ENCODE measurements at places on chromosomes 1 and 21.

GRCh38 chr1:73839922-73840321, 358.1 kb downstream of the LRRIQ3 start:
- DNase-seq, result no peak

DNA sequence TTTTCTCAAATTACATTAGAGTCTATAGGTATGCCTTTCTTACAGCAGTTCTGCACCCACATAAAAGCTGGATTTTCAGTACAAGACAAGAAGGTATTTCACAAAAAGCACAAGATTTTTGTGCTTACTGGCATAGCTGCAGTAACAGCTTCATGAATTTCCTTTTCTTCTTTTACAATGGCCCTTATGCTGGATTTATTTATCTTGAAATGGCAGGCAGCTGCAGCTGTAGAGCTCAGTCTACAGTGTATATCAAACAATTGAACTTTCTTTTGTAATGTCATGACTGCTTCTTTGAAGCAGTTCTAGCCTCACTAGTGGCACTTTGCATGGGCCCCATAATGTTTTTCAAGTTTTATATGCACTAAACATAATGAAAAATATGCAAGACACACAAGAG, 510.2 kb downstream of the KCNT2 start:
- no peak for DNase-seq

GRCh38 chr1:52850951-52851350, 8.4 kb downstream of the ZYG11A start:
- DNase-seq, result no peak

GRCh38 chr1:30665216-30666010, 58.0 kb downstream of the MATN1 start:
- DNase-seq, result no peak

DNA sequence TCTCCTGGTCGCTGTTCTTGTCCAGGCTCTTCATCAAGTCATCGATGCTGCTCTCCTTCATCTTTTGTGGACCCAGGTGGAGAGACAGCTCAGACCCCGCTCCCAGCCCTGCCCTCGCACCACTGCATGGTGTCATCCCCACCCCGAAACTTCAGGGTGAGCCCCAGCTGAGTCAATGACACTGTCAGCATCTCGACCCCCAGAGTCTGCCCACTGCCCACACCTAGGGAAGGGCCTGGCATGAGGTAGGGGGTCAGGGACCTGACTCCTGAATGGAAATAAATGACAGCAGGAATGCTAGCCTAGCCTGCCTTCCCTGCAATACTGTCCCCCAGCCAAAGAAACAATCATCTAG, 1.6 kb upstream of the S100A6 start:
- DNase-seq, result no peak

DNA sequence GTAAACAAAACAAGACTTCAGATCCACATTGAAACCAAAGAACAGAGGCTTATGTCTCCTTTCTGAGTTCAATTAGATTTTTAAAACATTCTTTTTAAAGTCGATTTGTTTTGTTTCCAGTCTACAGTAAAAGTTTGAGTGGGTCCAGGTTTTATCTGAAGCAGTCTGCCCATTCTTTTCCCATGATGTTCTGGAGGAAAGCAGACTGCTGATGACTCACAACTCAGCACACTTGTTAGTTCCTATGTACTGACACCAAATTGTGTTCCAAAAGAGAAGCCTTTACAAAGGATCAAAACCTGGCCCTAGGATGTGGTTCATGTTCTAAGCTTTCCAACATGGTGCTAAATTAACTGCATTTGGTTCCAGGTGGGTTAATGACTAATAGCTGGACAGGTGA, 11.4 kb upstream of the CCN1 start:
- DNase-seq, result no peak

- no peak for DNase-seq
Observed at GRCh38 chr1:36728846-36729245, 246.1 kb upstream of the CSF3R start.

GRCh38 chr1:210104103-210104502, 128.5 kb upstream of the SERTAD4 start:
- DNase-seq, result no peak

DNA sequence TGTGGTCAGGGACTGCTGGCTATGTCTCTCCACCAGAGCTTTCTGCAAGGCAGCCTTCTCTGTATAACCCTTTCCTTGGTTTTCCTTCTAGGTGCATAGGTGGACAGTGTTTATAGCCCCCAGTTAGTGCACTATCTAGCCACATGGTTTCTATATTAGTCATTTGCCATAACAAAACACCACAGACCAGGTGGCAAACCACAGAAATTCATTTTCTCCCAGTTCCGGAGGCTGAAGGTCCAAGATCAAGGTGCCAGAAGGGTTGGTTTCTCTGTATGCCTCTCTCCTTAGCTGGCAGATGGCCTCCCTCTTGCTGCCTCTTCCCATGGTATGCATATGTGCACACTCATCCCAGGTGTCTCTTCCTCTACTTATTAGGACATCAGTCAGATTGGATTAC, 106.4 kb downstream of the KAZN start:
- no peak for DNase-seq

GRCh38 chr1:155961937-155962336, 16.4 kb downstream of the ARHGEF2 start:
- DNase-seq, result no peak

- no peak for DNase-seq
Observed at GRCh38 chr1:236090741-236091147, 25.9 kb upstream of the NID1 start.

DNA sequence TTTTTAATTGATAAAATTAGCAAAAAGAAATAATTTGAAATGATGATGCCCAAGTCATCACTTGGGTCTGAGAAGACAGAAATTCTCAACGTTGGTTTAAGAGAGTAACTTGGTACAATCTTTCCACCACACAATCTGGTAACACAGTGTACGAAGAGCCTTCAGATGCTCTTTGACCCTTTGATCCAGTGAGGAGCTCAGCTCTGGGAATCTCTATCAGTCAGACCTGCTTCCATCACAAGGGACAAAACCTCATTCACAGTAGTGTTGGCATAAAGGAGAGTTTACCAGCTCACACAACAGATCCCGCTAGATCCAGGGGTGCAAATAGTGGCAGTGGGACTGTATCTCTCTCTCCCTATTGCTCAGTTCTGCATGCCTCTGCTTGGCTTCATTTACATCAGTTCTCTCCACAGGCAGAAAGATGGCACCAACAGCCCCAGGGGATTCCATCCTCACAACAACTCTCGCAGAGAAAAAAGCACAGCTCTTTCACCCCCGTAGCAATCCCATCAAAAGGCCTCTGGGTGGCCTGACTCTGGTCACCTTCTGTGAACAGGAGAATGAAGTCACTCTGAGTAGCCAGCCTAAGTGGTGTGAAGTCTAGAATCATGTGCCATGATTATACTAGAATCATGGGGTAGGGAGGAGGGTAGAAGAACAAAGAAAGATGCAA, 119.7 kb downstream of the ZNF281 start:
- no peak for DNase-seq

- no peak for DNase-seq
Observed at GRCh38 chr1:97500760-97501159, 420.1 kb downstream of the DPYD start.

DNA sequence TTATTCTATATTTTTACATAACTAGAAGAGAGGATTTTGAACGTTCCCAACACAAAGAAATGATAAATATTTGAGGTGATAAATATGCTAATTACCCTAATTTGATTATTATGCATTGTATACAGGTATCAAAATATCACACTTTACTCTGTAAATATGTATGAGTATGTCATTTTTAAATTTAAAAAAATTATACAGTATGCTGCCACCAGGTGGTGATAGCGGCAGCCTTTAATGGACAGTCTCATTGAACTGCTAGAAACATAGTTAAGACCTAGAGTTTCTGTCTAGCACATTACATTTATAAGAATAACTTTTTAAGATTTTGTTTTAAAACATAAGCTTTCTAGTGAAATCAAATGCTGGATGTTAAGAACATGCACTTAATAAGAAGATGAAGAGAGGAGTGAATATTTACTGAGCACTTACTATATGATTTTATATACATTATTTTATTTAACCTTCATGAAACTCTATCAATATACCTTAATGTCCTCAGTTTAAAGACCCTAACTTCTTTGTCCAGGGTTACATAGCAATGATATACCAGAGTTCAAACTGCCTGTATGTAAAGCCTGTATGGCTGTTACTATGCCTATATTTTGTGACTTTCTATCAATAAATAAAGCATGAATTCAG, 207.1 kb downstream of the NUF2 start:
- peak; percentile 3 for DNase-seq

DNA sequence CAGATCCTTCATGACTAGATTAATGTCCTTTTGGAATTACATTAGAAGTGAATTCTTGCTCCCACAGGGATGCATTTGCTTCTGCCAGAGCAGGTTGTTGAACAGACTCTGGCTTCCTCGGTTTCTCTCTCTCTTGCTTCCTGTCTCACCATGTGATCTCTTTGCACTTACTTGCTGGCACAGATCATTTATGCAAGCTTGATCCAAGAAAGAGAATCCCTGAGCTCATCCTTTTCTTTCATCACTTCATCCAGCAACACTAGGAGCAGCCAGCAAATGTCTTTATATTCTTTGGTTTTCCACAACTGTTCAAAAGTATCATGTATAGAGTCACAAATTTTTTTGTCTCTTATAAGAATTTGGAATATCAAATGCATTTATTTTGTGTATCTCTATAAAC, 313.5 kb downstream of the ZNF326 start:
- DNase-seq, result no peak

GRCh38 chr1:51740652-51741051, 123.8 kb downstream of the OSBPL9 start:
- DNase-seq, result no peak

DNA sequence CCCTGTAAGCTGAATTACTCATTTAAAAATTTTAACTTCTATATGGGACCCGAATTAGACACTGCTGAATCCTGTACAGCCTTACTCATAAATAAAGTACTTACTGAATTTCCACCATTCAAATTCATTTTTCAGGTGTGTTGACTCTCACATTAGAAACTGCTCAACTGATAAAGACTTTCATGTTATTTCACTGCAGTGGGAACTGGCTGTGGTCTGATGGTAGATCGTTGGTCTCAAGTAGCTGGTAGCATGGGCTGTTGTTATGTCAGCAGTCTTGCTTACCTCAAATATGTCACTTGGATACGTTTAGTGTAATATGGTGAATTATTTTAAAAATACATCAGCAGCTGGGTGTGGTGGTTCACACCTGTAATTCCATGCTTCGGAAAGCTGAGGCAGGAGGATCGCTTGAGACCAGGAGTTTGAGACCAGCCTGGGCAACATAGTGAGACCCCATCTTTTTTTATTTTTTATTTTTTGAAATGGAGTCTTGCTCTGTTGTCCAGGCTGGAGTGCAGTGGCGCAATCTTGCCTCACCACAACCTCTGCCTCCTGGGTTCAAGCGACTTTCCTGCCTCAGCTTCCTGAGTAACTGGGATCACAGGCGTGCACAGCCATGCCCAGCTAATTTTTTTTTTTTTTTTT, 10.4 kb downstream of the DEGS1 start:
- no peak for DNase-seq

DNA sequence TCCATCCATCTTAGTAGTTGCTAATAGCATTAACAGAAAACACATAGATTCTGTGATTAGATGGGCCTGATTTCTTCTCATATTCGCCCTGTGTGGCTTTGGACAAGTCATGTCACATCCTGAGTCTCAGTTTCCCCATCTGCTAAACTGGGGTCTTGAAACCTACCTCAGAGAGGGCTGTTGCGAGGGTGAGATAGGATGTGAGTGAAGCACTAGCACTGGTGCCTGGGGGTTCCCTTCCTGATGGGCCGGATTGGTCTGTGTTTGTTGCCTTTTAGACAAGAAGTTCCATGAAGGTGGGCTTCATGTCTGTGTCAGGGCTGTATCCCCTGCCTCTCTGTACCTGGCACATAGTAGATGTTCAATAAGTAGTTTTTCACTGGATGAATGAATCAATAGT, 3.5 kb upstream of the MAN1C1 start:
- DNase-seq, result no peak

GRCh38 chr1:151036356-151036755, at the start of gene BNIPL:
Gene BNIPL, plus strand, starts transcription at chr1:151036586. Its CDS starts 140 bp downstream, at chr1:151036726.
- no peak for DNase-seq

DNA sequence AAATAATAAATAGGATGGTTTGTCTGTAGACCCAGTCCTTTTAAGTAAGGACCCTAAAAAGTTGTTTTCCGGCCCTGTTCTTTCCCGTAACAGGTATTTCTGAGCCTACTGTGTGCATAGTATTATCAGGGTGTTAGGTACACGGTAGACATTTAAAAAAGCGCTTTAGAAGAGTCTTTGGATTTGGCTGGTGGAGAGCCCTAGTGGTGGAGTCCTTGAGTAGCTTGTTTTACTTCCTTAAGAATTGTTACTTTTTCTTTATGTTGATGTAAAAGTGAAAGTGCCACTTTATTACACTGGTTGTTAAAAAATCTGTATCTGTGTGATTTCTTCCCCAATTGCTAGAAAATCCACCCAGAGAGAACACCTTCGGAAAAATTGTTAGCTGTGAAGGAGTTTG, 36.8 kb downstream of the SMYD2 start:
- no peak for DNase-seq

DNA sequence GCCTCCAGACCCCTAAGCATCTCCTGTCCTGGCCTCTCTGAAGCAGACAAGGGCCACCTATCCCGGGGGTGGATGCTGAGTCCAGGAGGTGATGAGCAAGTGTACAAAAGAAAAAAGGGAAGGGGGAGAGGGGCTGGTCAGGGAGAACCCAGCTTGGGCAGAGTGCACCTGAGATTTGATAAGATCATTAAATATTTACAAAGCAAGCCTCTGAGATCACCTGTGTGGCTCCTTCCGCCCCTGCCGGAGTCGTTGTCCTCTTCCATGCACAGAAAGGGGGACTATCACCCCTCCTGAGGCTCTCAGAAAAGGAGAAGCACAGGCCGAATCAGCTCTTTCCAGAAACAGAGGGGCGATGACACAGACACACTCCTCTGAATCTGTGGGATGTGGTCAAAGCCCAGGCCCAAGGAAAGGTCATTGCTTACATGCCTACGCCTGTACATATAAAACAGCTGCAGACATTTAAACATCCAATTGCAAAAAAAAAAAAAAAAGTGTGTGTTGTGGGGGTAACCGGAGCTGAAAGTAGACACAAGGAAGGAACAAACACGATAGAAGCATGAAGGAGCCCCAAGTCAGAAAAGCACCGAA, 30.9 kb downstream of the PRSS38 start:
- DNase-seq, result no peak

DNA sequence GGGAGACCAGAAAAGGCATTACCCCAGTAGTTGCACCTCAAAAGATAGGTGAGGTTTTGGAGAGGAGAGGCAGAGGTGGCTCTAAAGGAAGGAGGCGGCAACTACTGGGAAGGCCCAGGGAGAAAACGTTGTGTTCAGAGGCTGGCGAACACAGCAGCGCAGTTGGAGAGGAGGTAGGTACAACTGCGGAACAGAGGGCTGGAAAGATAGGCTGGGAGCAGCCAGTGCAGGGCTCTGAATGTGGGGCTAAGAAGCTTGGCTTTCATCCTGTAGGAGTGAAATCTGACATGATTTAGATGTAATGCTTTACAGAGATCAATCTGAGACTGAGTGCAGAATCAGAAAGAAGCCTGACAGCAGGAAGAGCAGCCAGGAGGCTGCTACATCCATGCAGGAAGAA, 13.0 kb downstream of the RIMS3 start:
- no peak for DNase-seq

DNA sequence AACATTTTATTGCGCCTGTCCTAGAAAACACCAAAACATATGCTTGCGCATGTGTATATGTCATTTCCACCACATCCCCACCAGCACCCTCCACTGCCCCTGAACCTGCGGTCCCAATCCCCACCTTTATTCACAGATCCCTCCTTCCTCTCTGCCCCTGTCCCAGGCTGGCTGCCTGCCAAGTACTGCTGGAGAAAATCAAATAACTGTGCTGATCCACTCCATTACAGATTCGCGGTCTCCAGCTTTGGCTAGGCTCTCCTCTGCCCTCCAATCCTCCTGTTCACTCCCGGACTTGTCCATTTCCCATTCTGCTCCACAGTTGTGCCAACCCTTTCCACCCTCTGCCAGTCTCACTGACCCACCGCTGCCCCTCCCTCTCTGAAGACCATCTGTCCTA, 59.3 kb upstream of the GJB5 start:
- DNase-seq, result no peak
